ENCODE measurements at places on chromosomes 5 and 9.

DNA sequence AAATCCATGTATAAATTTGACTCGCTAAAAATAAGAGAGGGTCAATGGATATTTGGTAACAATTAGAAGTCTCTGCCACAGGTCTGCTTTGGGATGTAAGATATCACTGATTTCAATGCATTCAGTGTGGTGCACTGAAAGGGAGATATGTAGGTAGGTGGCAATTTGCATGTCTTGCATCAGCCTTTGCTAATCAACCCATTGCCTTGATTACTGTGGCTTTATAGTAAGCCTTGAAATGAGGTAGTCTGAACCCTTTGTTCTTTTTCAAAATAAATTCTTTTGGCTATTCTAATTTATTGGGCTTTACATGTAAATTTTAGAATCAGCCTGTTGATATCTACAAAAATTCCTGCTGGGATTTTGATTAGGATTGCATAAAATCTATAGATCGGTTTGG, 15.8 kb upstream of the TBCA start:
- no peak for DNase-seq

DNA sequence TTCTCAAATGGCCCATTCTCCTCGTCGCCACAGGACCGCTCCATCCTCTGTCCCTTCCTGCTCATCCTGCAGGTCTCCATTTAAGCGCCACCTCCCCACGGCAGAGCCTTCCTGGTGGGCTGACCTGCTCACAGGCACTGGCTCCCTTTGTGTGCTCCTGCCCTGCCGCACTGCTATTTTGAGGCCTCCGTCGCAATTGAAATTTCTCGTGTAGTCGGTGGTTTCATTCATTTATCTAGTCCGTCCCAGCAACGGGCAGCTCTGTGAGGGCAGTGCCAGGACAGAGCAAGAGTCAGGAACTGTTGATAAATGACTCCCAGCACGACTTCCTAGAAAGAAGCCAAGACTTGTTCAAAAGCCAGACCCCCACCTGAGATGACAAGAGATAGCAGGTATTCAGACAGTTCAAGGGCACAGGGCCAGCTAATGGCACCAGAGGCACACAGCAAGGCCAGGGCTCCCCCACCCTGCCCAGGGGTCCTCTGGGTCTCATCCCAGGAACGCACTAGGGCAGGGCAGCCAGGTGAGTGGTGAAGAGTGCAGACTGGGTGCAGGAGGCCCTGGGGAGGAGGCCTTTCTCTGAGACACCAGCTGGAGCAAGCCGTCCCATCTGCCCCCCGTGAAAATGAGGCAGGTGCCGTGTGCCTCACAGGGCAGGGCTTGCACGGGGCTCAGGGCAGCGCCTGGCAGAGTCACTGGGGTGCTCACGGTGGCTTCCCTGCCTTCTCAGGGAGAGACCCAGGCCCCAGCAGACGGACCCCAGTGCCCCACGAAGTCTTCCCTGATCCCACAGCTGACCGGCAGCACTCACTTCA, 36.9 kb downstream of the FAM78A start:
- DNase-seq: no peak

- DNase-seq: no peak
These were observed 137.8 kb upstream of the MAP1B start for GRCh38 chr5:71969460-71969859.

GRCh38 chr5:67163863-67164595, 32.6 kb downstream of the CD180 start:
- DNase-seq: no peak
